ENCODE measurements at places on chromosomes 5 and 9.

DNA sequence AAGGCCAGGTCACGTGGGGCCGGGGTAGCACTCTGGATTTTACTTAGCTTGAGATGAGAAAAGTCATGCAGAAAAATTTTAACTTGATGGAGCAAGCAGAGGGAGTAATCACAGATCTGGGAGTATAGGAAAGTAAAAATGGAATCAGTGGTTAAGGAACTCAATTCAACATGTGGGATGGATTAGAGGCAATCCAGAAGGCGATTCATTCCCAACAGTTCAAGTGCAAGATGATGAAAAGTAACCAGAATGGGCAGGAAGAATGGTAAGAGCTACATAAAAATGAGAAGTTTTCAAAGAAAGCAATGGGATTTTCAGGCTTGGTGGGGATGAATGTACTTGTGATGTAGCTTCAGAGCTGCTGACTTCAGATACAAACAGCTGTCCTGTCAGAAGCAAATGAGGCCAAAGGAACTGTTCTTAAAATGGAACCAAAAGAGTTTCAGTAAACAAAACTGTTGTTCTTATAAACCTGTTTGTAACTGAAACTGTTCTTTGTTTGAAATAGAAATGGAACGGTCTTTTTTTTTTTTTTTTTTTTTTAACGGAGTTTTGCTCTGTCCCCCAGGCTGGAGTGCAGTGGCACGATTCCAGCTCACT, 5.6 kb upstream of the SEC24A start:
- no peak for DNase-seq

DNA sequence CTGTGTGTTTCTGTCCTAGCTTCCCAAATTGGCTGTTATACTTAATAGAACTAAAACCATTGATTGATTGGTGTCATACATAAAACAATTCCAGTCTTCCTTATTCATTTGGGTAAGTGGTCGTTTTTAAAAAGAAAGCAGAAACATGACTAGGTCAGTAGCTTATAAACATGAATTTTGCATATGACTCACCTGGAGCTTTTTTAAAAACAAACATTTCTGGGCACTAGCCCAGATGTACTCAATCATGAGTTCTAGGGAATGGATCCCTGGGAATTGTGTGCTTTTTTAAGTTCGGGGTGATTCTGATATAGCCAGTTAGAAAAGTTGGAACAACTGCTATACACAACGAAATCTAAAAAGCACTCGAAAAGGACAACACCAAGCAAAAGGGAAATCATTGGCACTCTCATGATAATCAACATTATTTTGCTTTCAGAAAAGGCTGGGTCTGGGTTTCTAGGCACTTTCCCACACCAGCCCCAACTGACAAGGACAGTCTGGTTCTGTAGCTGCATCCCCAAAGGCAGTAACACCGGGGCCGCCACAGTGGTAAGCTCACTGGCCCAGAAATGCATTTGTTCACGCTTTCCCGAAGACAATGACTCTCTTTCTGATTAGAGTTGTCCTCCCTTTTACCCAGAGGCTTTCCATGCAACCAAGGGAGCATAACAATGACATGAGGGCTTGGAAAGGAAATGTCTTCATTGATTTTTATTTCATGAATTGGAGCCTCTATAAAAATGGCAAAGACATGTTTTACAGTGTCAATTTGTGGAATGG, 664.9 kb upstream of the WWC1 start:
- no peak for DNase-seq

- DNase-seq: no peak
Observed at GRCh38 chr5:20420991-20421595, 433.1 kb upstream of the CDH18 start.

GRCh38 chr9:131447600-131447999, 53.7 kb downstream of the PRRC2B start:
- DNase-seq: no peak

DNA sequence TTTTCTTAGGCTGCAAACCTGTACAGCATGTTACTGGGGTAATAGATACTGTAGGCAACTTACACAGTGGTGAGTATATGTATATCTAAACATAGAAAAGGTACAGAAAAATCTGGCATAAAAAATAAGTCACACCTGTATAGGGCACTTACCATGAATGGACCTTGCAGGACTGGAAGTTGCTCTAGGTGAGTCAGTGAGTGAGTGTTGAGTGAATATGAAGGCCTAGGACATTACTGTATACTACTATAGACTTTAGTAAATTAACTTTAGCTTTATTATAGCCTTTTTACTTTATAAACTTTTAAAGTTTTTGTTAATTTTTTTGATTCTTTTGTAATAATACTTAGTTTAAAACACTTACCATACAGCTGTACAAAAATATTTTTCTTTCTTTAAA, 51.3 kb downstream of the DENND4C start:
- no peak for DNase-seq

- DNase-seq: no peak
Observed at GRCh38 chr5:135641319-135641718, 62.5 kb upstream of the CXCL14 start.

DNA sequence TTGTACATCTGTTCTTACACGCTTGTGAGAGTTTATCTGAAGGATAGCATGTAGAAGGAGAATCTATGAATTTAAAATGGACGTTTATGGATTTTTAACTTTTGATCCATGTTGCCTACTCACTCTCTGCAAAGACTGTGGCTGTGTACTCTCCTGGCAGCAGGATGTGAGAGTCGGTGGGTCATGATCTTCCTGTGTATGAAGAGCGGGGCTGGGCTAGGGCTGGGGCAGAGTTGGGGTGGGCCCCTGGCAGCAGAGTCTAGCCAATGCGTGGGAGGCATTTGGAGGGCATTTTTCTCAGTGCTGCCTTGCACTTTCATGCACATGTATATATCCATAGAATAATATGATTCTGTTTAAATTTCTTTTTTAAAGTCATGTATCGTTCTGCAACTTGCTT, 24.0 kb upstream of the DAB2IP start:
- no peak for DNase-seq

GRCh38 chr9:33102551-33103210, 26.2 kb upstream of the SMU1 start:
- DNase-seq: no peak

Measured in CD4-positive, alpha-beta T cell treated with Interferon alpha-2 for 1 hour (primary cell).